ENCODE measurements at places on chromosomes 3 and 15.

GRCh38 chr3:122263974-122264588, 61.0 kb upstream of the CSTA start:
- no peak for DNase-seq

- DNase-seq = no peak
Observed at GRCh38 chr15:28068930-28069329, 30.2 kb downstream of the OCA2 start.

- DNase-seq = no peak
Observed at GRCh38 chr3:133293397-133294110, 106.3 kb upstream of the BFSP2 start.

DNA sequence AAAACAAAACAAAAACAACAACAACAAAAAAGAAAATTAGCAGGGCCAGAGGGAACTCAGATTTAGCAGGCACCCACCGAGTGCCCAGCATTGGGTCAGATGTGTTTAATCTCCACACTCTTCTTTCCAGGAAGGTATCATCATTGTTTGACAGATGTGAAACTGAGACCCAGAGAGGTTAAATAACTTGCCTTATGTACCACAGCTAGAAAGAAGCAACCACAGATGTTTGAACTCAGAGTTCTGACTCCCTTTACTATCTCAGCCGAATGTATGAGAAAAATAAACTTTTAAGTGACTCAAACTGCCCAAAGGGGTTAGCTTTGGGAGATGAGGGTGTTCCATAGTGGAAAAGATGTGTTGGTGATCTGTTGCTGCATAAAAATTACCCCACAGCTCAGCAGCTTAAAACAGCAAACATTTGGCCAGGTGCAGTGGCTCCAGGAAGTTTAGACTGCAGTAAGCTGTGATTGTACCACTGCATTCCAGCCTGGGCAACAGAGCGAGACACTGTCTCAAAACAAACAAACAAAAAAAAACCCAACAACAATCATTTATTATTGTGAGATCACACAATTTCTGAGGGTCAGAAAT, 4.5 kb upstream of the RPP25 start:
- no peak for DNase-seq

GRCh38 chr3:186869253-186870100, 27.0 kb downstream of the ADIPOQ start:
- no peak for DNase-seq

DNA sequence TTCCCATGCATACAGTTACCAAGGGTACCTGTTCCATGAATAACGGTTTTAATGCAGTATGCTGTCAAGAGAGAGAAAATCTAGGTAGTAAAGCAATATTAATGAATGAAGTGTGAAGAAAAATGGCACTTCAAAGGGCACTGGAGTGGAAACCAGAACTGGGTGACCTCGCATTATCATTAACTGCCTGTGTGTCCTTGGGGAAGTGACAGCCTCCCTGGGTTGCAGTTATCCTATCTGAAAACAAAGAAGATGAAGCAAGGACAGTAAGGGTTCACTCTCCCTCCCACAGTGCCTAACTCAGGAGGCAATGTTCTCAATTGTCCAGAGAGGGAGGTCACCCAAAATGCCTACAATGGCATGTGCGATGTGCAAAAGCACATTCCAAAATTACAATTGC, 15.1 kb downstream of the MTHFS start:
- no peak for DNase-seq

Measured in activated CD4-positive, alpha-beta T cell treated with anti-CD3 and anti-CD28 coated beads, Interleukin-2, amount 50 U/mL, for 1 hour (primary cell).